ENCODE measurements at places on chromosomes 6 and 20.

GRCh38 chr6:133833949-133834359 is 55.0 kb upstream of the TCF21 start:
- DNase-seq: no peak

- peak; percentile 31 for DNase-seq
These were observed 87.1 kb downstream of the ERMARD start for GRCh38 chr6:169838346-169839028.

- DNase-seq: no peak
These were observed 31.4 kb downstream of the RPP40 start for GRCh38 chr6:4972438-4972837.

GRCh38 chr20:63955281-63955826 is 862 bp downstream of the UCKL1 start:
- peak; percentile 69 for DNase-seq

DNA sequence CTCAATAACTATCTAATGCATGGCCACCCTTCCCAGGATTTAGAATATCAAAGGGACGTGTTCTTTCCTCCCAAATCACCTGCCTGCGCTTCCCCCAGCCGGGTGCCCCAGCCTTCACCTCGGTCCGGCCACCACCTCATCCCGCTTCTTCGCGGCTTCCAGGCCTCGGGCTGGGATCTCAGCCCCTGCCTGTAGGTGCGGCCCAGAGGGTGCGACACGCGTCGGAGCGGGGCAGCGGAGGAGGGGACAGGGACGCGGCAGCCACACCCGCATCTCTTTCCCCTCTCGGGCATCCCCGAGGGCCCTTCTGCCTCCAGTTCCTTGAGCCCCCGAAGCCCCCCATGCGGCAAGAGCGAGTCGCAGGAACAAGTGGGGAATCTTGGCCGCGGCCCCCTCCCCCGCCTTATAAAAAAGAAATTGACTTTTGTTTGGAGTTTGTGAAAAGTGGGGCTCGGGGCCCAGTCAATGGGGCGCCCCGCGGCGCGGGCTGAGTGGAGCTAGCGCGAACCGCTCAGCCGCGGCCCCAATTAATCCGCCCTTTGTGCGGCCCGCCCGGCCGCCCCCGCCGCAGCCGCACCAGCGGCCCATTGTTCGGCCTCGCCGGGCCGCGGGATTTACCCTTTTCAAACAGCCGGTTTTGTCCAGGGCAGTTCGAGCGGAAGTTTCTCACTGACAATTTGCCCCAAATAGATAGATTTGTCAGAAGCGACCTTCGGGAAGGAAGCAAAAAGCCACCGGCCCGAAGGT is 8.4 kb upstream of the NR2E1 start:
- DNase-seq: no peak
